ENCODE measurements at places on chromosomes 16 and 17. TPM values are rescaled to one million over a fixed set of nuclear protein-coding genes. Genes with fewer than 3 reads are reported as not detected.

Gene PYY
- not detected for total RNA-seq

Gene ALOX15B
- total RNA-seq = 0.61 TPM

Gene ZG16
- not detected for total RNA-seq

Gene CTRB2
- not detected for total RNA-seq

Gene KRTAP9-1
- not detected for total RNA-seq

Gene RRN3
- total RNA-seq = 45.7 TPM

Gene SLC5A10
- not detected for total RNA-seq

Gene RGS11
- 0.11 TPM for total RNA-seq

DNA sequence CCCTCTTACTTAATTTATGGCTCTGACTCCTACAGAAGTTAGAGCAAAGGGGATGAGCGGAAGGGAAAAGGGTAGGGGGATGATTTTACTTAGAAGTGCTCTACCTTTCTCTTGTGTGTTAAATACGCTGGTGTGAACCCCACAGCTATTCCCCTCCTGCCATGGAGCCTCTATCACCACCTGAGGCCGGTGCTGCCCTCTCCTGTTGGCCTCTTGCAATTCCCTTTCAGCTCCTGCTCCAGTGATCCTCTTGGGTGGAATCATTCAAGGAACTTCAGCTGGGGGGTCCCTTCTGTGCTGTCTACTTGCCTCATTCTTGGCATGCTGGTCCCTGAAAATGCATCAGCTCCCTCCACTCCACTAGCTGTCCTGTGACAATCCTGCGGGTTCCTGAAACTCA is 41.8 kb upstream of the CDH8 start:
- no peak for ATAC-seq

DNA sequence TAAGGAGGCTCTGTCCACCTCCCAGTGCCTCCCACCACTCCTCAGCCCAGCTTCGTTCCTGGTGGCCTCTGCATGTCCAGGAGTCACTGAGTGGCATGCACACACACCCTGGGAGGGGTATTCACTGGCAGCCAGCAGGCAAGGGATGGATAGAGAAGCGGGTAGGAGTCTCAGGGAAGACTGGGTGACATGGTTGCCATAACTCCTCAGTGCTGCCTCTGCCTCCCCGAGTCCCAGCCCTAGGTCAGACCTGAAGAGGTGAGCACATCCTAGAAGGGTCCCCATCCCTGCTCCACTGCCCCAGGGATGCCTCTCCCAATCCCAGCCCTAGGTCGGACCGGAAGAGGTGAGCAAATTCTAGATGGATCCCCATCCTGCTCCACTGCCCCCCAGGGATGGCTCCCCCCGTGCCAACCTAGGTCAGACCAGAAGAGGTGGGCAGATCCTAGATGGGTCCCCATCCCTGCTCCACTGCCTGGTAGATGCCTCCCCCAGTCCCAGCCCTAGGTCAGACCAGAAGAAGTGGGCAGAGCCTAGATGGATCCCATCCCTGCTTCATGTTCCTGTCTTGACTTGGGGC is 197.0 kb downstream of the IRF8 start:
- ATAC-seq = no peak

DNA sequence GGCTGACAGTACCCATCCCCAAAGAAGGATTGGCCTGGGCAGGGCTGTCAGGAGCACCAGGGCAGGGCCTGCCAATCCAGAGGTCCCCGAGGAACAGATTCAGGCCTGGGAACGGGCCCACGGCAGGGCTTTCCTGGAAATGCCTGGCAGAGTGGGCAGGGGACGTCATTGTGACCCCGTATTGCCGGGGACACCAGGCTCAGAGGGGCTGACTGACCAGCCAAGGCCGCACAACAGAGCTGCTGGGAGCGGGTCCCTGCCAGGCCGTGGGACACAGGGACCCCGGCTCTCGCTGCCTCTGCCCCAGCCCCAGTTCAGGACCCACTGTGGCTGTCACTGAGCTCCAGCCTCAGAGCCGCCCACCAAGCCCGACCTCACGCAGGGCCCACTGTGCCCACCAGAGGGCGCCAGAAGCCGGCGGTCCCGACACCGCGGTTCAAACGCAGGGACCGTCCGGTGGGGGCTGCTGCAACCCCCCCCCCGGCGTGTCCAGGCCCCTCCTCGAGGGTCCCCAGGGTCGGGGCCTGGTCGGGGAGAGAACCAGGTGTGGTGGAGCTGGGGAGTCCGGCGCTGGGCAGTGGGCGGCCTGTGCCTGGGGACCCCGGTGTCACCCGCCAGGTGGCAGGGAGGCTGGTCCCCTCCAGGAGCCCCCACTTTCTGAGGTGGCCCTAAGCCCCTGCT is 15.2 kb upstream of the SSTR5 start:
- ATAC-seq = peak; percentile 64

DNA sequence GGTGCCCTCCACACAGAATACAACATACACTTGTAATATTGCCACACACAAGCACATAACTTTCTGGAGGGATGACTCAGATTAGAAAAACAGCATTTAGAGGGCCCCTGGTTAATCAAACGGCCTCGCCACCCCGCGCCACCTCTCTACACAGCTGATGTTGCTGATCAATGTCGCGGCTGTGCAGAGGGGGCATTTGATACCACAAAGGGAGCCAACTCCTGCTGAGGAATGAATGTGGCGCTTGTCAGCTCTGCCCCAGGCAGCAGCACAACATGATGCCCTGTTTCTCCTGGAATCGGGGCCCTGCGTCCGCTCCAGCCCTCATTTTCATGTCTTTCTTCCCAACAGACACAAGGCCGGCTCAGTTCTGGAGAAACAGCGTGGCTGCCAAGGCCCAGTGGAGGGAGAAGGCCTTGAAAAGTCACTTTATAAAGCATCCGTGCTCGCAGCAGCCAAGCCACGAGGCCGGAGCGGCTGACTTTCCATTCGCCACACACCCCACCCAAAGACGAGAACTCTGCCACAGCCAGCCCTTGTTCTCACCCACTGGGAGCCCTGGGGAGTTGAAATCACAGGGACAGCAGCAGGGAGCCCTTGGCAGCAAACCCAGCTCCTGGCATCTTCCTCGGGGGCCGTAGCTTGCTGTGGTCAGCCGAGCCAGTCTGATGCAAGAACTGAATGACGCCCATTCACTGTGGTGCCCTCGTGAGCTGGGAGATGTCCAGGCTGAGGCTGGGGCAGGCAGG is 65.6 kb downstream of the XYLT1 start:
- ATAC-seq = no peak

- ATAC-seq = peak; percentile 97
These were observed 41.5 kb downstream of the LDHD start for GRCh38 chr16:75074920-75075687.

- ATAC-seq = no peak
These were observed 28.0 kb downstream of the ARHGAP23 start for GRCh38 chr17:38456031-38456815.

DNA sequence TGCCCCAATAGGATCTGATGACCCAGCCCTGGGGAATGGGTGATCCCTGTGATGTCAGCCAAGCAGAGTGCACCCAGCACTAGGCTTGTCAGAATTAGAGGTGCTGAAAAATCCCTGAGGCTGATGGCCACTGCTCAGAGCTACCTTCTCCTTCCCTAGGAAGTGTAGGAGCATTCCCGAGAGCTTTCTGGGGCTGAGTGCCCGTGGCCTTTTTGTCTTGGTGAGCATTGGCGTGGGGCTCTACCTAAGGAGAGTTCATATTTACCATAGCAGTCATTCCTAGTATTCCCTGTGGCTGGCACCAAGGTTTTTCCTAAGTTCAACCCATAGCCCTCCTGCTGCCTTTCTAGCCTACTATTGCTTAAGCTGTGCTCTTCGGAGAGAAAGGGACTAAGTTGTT is 22.6 kb upstream of the ARHGAP23 start:
- ATAC-seq = no peak

DNA sequence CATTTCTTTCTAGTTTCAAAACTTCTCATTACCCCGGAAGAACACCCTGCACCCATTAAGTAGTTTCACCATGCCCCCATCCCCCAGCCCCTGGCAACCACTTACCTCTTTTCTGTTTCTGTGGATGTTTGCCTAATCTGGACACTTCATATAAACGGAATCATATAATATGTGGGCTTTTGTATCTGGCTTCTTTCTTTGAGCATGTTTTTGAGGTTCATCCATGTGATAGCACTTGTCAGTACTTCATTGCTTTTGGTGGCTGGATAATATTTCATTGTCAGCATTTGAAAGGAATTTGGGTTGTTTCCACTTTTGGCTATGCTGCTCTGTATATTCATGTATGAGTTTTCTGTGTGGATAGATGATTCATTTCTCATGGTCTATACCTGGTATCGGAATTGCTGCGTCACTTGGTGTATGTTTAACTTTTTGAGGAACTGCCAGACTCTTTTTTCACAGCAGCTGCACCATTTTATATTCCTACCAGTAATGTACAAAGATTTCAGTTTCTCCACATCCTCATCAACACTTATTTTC is 30.0 kb upstream of the SLC5A10 start:
- peak; percentile 85 for ATAC-seq

DNA sequence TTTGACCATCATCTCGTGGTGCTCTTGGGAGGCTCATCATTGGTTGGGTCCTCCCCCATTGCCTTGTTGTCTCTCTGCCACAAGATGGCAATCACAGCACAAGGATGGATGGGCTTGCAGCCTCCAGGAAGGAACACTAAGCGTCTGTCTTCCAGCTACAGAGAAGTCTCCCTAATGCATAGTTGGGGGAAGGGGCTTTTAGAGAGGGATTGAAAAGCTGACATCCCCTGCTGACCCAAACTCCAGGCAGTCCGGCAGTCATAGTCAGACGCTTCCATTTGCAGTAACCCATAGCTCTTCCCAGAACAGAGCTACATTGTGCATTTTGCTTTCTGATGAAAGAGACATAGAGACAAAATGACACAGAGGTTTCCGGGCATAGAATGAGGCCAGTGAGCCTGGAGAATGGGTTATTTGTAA is 111.4 kb downstream of the UTP18 start:
- ATAC-seq = peak; percentile 85

DNA sequence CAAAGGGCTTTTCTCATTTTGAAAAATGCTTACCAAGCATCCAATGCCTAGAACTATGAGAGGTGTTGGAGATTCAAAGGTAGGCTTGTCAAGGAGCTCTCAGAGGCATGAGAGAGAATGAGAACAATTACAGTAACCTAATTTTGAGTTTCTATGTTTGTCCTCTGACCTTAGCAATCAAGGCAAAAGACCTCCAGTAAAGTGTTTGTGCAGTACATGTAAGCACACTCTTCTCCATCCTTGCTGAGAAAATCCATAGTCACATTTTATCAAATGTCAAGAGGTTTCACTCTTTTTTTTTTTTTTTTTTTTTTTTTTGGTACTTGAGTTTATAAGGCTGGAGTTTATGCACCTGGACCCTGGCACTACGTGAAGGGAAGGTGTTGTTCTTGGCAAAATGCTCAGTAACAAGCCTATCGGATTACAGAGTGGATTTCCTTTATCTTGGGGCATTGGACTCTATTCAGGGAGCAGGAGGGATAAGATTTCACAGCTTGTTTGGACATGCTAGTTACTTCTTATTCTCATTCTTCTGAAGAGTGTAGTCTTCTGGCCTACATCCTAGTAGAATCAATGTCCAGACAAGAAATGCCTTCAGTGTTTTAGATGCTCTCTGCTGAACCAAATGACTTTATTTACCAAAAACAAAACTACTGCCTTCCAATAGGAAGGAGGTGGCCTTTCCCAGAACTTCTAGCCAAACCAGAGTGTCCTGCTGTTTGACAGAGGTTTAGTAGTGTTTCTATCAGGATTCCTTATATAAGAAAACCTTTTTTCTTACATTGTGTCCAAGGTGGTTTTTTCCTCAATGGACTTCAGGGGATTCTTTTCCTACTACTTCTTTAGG is 21.9 kb downstream of the KCNJ2 start:
- ATAC-seq = no peak

GRCh38 chr17:13084420-13084819 is 66.6 kb upstream of the ELAC2 start:
- ATAC-seq = no peak

DNA sequence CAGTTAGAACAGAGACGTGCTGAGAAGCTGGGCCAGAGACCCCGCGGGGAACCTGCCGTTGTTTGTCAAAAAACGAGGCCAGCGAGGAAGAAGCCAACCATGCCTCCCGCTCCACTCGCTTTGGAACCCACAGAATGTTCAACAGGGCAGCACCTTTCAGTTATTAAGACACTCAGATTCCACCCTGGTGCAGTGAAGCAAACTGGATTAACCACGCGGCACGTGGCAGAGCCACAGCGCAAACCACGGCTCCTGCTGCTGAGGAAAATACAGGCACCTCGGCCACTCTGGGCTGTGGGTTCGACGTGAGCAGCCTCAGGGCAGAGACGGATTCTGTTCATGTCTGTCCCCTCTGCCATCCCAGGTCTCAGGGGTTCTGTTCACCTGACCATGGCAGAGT is 24.4 kb downstream of the ALOX15 start:
- no peak for ATAC-seq

DNA sequence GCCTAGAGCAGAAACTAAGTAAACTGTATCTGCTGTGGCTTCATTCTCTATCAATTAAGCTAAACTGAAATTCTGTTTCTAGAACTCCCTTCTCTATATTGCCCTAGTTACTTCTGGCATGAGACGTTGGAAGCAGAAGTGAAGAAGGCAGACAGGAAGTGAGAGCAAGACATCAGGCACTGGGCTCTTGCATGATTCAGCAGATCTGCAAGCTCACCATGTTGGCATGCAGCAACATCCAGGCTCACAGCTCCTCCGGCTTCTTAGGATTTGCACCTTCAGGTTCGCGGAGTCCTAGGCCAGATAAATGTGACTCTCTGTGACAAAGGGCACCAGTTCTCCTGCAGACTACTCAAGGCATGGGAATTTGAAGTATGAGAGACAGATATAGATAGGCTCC is 148.3 kb downstream of the CDH8 start:
- no peak for ATAC-seq

- ATAC-seq = no peak
These were observed 31.3 kb upstream of the TOX3 start for GRCh38 chr16:52578007-52578828.

- ATAC-seq = no peak
These were observed 46.2 kb downstream of the MEOX1 start for GRCh38 chr17:43615330-43616028.

DNA sequence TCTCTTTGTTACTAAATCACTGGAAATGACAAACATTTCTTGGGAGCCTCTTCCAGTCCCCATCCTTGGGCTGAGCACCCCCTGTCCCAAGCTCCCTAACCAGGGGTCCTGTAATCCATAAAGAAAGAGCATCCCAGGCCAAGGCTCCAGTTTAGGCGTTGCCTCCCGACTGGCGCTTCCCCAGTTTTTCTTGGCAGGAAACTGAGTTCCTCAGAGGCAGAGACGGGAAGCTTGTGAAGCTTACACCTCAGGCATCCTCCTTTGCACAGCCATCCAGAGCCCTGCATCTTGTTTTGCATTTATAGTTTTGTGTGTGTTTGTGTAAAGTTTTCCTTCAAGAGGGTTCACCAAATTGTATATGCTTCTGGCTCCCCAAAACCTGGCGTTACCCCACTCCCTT is 7.1 kb downstream of the COPZ2 start:
- ATAC-seq = no peak
